Activated naive CD4-positive, alpha-beta T cell treated with anti-CD3 and anti-CD28 coated beads, Interleukin-2, amount 50 U/mL, for 72 hours (primary cell): ENCODE measurements at places on chromosomes 7 and 10. TPM values are rescaled to one million over a fixed set of nuclear protein-coding genes. Genes with fewer than 3 reads are reported as not detected.

DNA sequence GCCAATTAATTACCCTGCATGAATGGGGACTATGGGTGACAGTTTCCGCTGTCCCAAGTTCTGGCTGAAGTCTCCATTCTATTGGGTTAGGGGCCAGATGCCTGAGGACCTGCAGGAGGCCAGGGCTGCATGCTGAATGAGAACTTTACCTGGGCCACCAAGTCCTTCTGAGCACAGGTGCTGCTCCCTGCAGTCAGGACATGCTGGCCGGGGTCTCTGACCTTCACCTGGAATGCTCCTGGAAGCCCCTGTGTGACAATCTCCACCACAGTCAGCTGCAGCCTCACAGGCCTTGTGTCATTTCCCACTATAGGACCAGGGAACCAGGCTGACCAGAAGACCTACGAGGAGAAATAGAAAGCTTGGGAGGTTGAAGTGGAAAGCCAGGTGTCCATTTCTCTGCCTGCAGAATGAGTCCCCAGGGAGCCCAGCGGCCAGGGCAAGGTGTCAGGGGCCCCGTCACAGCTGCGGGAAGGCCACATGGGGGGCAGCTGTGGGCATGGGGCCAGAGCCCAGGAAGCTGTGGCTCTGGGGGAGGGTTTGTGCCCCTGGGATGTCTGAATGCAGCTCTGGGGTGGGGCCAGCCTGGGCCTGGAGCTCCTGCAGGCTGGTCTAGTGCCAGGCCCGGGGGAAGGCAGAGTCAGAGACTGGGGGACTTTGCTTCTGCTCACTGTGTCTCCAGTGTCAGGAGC is 5.6 kb upstream of the GIMAP8 start:
- no peak for DNase-seq

GRCh38 chr10:88136712-88137111 is 273.3 kb downstream of the PTEN start:
- no peak for DNase-seq

DNA sequence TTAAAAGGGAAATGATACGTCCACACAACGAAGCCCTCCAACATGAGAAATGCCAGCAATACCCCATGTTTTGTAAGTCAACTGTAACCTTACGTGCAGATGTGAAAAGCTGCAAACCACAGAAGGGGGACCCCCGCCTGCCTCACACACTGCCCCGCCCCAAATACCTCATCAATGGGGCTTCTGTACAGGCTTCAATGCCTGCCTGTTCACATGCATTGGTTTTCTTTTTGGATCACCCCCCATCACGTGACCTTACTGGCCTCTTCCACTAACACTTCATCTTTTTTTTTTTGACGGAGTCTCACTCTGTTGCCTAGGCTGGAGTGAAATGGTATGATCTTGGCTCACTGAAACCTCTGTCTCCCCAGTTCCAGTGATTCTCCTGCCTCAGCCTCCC is 224.0 kb downstream of the TNS3 start:
- DNase-seq, result no peak

GRCh38 chr10:128566361-128566968 is 440.2 kb upstream of the MKI67 start:
- DNase-seq, result no peak

- no peak for DNase-seq
These were observed 251.9 kb downstream of the TNS3 start for GRCh38 chr7:47330026-47330425.

- no peak for DNase-seq
These were observed 6.2 kb upstream of the ANKRD22 start for GRCh38 chr10:88857831-88858230.

TEX47 gene
- not detected for total RNA-seq

MAGI2 gene
- 0.16 TPM for total RNA-seq

FOXI2 gene
- total RNA-seq, result not detected

NEUROD6 gene
- not detected for total RNA-seq

NSMCE4A gene
- 46.8 TPM for total RNA-seq

TMEM273 gene
- total RNA-seq, result 4.0 TPM

SUFU gene
- total RNA-seq, result 9.1 TPM

MYL10 gene
- not detected for total RNA-seq

CRHR2 gene
- not detected for total RNA-seq

MOGAT3 gene
- not detected for total RNA-seq
